ENCODE measurements at places on chromosomes 4 and X. TPM values are rescaled to one million over a fixed set of nuclear protein-coding genes. Genes with fewer than 3 reads are reported as not detected.

The HSPA4L gene
- total RNA-seq = 4.7 TPM

The FOXP3 gene
- 0.37 TPM for total RNA-seq

The NPY2R gene
- total RNA-seq = 0.41 TPM

GRCh38 chr4:169615467-169616106 lies 3.2 kb upstream of the NEK1 start:
- no peaks in the 10 kb centered on the region for H3K27me3 ChIP-seq
- DNase-seq = no peak
- no peak overlapping the region for H3K27ac ChIP-seq

GRCh38 chr4:184511156-184511555 lies 36.8 kb upstream of the IRF2 start:
- no peaks in the 10 kb centered on the region for H3K27me3 ChIP-seq
- no peak for DNase-seq
- no peak overlapping the region for H3K27ac ChIP-seq
- no peaks in the 10 kb centered on the region for H3K36me3 ChIP-seq
- H3K4me3 ChIP-seq = no peak overlapping the region
- no peaks in the 10 kb centered on the region for H3K4me1 ChIP-seq

- H3K27ac ChIP-seq = peak within 1 kb of the TSS; percentile 97
- H3K36me3 ChIP-seq = peaks cover 7% of the 10 kb centered on the region
- DNase-seq = no peak
- H3K4me3 ChIP-seq = peak within 1 kb of the TSS; percentile 92
These were observed at the start of gene OTUD5 for GRCh38 chrX:48957477-48957826. OTUD5 (minus strand) TSS chrX:48957607; CDS start chrX:48957570, 37 bp downstream.

- no peak overlapping the region for H3K27ac ChIP-seq
- no peak overlapping the region for H3K4me3 ChIP-seq
- no peak for DNase-seq
- peaks cover 7% of the 10 kb centered on the region for H3K4me1 ChIP-seq
- H3K36me3 ChIP-seq = no peaks in the 10 kb centered on the region
These were observed 2.0 kb downstream of the HSPA4L start for GRCh38 chr4:127783955-127784770.

DNA sequence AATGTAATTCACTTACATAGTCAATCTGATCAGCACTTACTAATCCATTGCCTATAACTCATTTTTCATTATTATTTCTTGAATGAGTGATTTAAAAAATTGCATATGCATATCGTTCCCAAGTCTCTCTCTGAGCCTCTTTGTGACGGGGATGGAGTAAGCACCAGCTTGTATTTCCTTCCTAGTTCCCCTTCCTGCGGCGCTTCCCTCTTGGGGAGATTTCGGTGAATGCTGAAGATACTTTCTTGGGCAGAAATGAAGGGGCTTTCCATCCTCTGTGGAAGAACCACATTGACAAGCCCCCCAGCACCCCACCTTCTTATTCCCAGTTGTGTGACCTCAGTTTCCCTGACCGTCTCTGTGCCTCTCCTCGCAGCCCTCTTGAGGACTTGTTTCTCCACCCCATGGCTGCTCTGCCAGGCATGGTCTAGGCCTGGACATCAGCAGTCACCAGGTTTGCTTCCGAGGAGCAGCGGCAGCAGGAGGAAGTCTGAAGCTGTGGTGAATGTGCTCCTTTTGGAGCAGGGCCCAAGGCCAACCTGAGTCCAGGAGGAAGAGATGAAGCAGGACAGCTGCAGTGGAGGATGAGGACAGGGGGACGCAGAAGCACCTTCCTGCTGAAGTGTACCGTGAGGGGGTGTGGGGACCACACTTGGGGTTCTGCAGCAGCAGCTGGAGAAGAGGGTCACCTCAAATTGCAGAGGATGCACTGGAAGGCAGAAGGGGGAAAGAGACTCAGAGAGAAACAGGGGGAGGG lies 124.9 kb downstream of the IRF2 start:
- no peaks in the 10 kb centered on the region for H3K36me3 ChIP-seq
- no peak overlapping the region for H3K4me3 ChIP-seq
- DNase-seq = no peak
- H3K4me1 ChIP-seq = peaks cover 20% of the 10 kb centered on the region

DNA sequence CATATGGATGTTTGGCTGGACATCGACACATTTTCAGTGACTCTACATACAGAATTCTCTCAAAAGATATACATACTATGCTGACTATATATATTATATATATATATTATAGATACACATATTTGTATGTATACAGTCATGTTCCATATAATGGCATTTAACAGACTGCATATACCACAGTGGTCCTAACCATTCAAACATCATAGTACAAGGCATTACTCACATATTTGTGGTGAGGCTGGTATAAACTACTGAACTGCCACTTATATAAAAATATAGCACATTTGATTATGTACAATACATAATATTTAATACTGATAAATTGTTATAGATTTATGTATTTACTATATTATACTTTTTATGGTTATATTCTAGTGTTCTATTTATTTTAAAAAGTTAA lies 168.5 kb downstream of the IL15 start:
- no peaks in the 10 kb centered on the region for H3K36me3 ChIP-seq
- H3K27me3 ChIP-seq = no peaks in the 10 kb centered on the region
- no peaks in the 10 kb centered on the region for H3K4me1 ChIP-seq
- DNase-seq = no peak
- no peak overlapping the region for H3K4me3 ChIP-seq

DNA sequence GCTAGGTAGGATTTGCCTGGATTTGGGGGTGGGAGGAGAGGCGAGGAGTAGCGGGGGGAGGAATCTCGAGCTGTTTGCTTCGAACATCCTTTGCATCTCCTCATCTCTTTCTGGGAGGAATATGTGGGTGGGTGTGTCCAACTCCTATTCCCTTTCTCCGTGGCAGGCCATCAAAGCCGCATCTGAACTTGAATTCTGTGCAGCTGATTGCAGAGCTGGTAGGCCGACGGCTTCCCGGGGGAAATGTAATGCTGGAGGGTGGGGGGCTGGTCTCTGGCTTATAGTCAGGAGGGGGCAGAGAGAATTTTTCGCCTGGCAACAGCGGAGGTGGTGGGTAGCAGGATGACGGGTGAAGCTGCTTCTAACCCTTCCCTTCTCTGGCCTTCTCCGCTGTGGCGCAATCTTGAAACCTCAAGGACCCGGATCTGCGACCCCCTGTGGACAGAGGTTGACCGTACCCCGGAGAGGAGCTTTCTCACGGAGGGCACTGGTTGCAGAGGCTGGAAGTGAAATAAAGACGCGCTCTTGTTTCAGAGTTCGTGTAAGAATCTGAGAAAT lies 628 bp downstream of the ZCCHC12 start:
- no peak for DNase-seq
- peaks cover 75% of the 10 kb centered on the region for H3K27me3 ChIP-seq
- H3K36me3 ChIP-seq = no peaks in the 10 kb centered on the region
- H3K27ac ChIP-seq = no peak overlapping the region
- H3K4me1 ChIP-seq = peaks cover 11% of the 10 kb centered on the region

GRCh38 chr4:145755802-145756201 lies 75.9 kb downstream of the C4orf51 start:
- no peaks in the 10 kb centered on the region for H3K4me1 ChIP-seq
- no peak for DNase-seq
- no peak overlapping the region for H3K27ac ChIP-seq
- no peaks in the 10 kb centered on the region for H3K27me3 ChIP-seq
- H3K4me3 ChIP-seq = no peak overlapping the region
- H3K36me3 ChIP-seq = peaks cover 2% of the 10 kb centered on the region

Data from H1 (cell line).